ENCODE measurements at places on chromosomes 7 and 10. TPM values are rescaled to one million over a fixed set of nuclear protein-coding genes. Genes with fewer than 3 reads are reported as not detected.

The CYP2C19 gene
- not detected for total RNA-seq

The POLR2J2 gene
- total RNA-seq: 3.5 TPM

The CAV2 gene
- 35.8 TPM for total RNA-seq

The MYH16 gene
- not detected for total RNA-seq

The TMEM196 gene
- not detected for total RNA-seq

Data from bronchial smooth muscle cell (primary cell).